ENCODE measurements at places on chromosomes 12 and 14.

DNA sequence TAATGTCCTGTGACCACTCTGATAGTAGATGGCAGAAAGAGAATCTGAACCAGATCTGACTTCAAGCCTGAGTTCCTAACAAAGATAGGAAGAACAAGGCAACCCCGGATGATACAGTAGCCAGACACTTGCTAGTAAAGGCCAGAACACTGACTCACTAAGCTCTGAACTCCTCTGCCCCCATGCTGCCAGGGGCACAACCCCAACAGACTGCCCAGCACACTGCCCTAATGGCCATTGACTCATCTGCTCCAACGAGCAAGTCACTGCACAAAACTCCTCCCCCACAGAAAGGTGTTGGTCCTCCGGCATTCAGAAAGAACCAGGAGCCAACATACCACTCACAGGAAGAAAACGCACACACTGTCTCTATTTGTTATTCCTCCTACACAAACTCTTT lies 179.6 kb upstream of the NUDT4 start:
- DNase-seq: no peak

DNA sequence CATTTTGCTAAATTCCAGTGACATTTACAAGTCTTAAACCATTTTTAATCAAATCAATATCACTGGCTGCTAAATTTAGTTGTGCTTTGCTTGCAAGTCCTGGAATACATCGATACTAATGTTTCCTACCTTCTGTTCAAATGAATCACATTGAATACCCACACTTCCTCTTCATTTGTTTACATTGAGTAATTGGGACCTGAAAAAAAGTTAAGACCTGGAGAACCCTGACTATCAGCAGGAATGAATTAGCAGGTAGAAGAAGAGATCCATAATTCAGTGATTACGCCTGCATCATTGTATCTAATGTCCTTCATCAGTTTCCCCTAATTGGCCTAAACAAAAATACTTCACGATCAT lies 369.3 kb downstream of the ETNK1 start:
- no peak for DNase-seq

DNA sequence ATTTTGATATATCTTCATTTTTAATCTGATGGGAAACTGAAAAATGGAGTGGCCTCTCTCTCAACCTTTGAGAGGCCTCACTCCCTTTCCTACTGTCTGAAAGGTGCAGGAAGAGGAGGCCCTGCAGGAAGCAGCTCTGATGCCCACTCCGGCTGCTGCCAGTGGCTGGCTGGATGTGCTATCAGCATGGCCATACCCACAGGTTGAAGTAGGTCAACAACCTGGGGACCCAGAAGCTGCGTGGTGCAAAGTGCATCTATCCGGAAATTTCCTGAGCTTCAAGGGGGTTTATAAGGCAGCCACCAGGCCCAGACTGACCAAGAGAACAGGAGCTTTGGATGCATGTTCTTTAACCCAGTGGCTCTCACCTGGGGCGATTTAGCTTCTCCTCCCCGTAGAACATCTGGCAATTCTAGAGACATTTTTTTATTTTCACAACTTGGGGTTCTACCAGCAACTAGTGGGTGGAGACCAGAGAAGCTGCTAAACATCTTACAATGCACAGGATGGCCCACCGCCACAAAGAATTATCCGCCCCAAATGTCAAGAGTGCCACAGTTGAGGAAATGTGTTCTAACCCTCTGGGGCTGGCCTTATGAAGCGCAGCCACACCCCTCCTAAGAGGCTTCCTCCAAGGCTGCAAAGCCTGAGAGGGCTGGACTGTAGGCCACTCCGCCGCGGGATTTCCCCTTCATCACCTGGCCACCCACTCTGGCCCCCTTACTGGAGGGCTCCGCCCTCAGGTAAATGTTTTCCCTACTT lies 8.2 kb upstream of the BATF start:
- DNase-seq: no peak

DNA sequence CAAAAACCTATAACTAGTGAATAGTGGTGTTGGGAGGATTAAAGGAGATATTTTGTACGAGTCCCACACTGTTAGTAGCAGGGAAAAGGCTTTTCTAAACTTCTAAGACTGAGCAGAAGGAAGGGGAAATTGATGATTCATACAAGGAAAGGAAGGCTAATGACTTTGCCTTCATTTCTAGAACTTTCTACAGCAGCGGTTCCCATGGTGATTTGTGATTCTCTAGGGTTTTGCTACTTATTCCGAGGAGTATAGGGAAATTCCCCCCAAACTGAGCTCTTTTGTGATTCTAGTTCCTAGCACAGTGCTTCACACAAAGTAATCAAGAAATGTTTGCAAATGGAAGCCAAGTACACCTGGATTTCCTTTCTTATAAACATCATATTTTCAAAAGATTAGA lies 23.8 kb upstream of the PWP1 start:
- no peak for DNase-seq

All from NCI-H2227 treated with DMSO at 0.1 percent for 48 hours (cell line).